ENCODE measurements at places on chromosomes 6 and 20.

DNA sequence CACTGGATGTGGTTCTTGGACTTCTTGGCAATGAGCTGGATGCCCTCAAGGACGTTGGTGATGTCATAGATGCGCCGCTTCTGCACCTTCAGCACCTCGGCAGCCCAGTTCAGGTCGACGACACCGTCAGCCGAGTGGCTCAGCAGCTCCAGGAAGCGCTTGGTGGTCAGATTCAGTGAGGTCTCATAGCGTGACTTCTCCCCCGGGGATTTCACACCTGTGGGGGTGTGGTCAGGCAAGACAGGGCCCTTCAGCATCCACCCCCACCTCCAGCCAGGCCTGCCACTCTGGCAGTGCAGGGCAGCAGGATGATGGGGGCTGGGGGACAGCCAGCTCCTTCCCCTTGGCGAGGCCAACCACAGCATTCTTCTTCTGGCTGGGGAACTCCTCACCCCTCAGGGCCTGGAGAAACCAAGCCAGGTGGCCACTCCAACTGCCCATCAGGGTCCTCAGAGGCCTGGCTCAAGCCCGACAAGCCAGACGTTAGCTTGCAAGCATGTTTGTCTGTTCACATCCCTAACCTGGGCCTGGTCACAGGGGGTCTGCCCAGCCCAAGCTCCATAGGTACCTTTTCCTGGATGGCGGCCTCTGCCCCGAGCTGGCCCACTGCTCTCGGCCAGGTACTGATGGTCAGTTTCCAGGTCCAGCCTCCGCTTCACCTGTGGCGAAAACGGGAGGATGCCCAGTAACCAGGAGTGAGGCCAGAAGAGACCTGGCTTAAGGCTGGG is 5.7 kb upstream of the NECAB3 start:
- no peak for DNase-seq

DNA sequence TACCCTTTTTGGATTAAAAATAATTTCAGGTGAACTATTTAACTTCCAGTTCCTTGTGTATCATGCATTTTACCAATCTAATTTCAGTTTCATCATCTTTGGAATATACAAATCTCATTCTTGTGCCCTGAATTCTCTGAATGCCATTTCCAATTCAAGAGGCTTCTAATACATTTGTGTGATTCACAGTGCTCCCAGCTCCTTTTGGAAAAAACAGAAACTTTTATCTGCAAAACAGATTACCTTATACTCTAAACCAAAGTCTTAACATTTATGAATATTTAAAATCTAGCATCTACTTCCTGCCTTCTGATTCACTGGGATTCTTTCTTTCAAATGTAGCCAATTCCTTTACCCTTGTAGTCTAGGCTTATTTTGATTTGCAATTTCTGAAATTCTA is 11.1 kb upstream of the PEX7 start:
- DNase-seq = no peak

- no peak for DNase-seq
Observed at GRCh38 chr6:96582021-96582420, 19.1 kb downstream of the FHL5 start.

GRCh38 chr6:64831680-64832079 is 875.3 kb downstream of the EYS start:
- DNase-seq = no peak

DNA sequence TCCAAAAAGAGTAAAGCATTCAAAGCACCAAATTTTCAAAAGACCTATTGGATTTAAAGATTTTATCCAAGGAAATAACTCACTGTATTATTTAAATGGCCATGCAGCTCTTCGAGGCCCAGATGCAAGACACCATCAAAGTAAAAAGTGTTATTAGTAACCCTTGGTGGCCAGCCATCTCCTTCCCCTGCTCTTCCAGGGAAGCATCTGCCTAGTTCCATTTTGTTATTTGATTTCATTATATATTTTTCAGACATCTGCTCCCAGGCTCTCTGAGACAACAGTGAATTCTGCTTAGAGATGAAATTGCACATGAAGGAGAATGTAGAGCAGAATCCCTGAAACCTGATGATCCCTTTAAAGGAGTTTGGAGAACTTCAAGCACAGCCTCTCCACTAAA is 252.3 kb upstream of the TBX18 start:
- no peak for DNase-seq

All from H54 (cell line).